Activated CD4-positive, alpha-beta memory T cell treated with anti-CD3 and anti-CD28 coated beads, Interleukin-2, amount 10 ng/mL, durations not matched to agents 7 days and 5 days (primary cell): ENCODE measurements at places on chromosomes 1 and 21. TPM values are rescaled to one million over a fixed set of nuclear protein-coding genes. Genes with fewer than 3 reads are reported as not detected.

DNA sequence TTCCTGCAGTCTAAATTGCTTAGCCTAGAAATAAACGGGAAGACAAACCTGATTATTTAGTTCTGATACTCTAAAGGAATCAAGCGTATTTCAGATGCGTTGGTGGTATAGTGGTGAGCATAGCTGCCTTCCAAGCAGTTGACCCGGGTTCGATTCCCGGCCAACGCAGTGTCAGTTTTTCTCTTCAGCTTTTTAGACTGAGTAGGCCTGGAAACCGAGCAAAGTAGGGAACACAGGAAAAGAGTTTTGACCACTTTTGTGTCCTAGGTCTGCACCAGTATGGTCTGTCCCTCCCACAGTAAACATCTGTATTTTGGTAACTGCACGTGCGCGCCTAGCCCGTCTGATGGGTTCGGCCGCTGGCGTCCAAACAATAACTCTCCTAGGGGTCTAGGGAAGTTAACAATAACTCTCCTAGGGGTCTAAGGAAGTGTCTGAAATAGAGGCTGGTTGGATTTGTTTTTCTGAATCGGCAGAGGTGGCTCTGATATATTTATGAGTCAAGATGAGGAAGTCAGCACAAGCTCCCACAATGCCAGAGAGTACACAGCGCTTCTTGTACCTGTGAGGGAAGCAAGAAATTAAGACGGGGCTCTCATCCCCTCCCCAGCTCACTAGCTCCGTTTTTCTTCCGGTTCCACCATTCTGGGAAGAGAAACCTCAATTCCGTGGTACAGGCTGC lies 15.6 kb upstream of the HJV start:
- peaks cover 6% of the 10 kb centered on the region for H3K36me3 ChIP-seq
- H3K27ac ChIP-seq, result peak overlapping the region; percentile 93
- peak; percentile 85 for DNase-seq
- peaks cover 51% of the 10 kb centered on the region for H3K4me1 ChIP-seq

- no peak for DNase-seq
- no peaks in the 10 kb centered on the region for H3K27me3 ChIP-seq
- no peak overlapping the region for H3K4me3 ChIP-seq
- H3K4me1 ChIP-seq, result no peaks in the 10 kb centered on the region
- H3K27ac ChIP-seq, result no peak overlapping the region
These were observed 32.8 kb downstream of the OBSCN start for GRCh38 chr1:228240411-228241240.

DNA sequence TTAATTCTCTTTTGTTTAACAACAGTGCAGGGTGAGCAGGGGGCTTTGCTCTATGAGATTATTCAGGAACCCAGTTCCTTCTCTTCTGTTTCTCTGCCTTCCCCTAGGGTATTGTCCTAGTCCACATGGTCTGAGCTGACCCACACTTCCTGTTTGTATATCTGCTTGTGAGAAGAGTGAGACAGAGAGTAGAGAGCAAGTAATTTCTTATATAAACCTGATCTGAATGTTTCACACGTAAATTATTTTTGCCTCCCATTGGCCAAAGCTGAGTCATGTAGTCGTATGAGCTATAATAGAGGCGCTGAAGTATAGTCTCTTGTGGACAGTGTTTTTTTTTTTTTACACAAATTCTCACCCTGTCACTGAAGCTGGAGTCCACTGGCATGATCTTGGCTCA lies 134.2 kb upstream of the SERTAD4 start:
- no peak for DNase-seq
- no peaks in the 10 kb centered on the region for H3K4me1 ChIP-seq
- no peaks in the 10 kb centered on the region for H3K36me3 ChIP-seq
- H3K4me3 ChIP-seq, result no peak overlapping the region
- peaks cover 2% of the 10 kb centered on the region for H3K27me3 ChIP-seq
- no peak overlapping the region for H3K27ac ChIP-seq

DNA sequence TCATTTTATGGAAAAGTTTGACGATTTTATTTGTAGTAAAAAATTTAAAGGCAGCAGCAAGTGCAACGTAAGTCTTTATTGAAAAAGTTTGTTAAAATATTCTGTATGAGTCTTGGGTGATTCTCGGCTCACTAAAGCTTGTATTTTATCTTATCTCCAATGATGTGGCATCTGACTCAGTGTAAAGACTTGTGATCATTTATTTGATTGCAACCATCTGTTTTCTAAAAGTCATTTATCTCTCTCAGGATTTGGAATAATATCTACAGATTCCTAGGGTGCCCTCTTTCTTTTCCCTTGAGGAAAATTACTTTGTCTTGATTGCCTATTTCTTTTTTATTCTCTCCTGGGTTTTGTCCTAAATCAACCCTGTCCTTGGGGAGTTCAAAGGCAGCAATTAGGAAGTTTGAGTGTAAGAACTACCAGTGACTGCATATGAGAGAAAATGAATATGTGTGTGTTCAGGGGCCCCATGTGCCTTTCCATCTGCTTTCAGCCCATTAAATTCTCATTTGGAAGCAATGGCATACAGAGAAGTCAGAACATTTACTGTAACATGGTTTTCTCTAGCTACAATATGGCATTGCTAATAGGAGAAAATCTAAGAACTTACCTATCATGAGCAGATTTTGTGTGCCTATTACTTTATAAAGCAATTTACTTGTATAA lies 575.0 kb upstream of the CHRM3 start:
- no peaks in the 10 kb centered on the region for H3K27me3 ChIP-seq
- H3K27ac ChIP-seq, result no peak overlapping the region
- no peak for DNase-seq
- H3K4me3 ChIP-seq, result no peak overlapping the region
- H3K4me1 ChIP-seq, result no peaks in the 10 kb centered on the region
- no peaks in the 10 kb centered on the region for H3K36me3 ChIP-seq

GRCh38 chr1:16998589-16998988 lies 13.1 kb downstream of the ATP13A2 start:
- H3K4me1 ChIP-seq, result no peaks in the 10 kb centered on the region
- no peaks in the 10 kb centered on the region for H3K27me3 ChIP-seq
- no peak for DNase-seq
- H3K4me3 ChIP-seq, result no peak overlapping the region
- H3K27ac ChIP-seq, result no peak overlapping the region

SHE gene
- total RNA-seq, result not detected

C8A gene
- not detected for total RNA-seq

CR1L gene
- total RNA-seq, result not detected

WNT4 gene
- total RNA-seq, result not detected

PTGFRN gene
- total RNA-seq, result 1.8 TPM

EMC1 gene
- 25.3 TPM for total RNA-seq

C1orf105 gene
- total RNA-seq, result not detected

DMBX1 gene
- 0.30 TPM for total RNA-seq

FAM3B gene
- not detected for total RNA-seq
